ENCODE measurements at places on chromosomes 11 and 22.

DNA sequence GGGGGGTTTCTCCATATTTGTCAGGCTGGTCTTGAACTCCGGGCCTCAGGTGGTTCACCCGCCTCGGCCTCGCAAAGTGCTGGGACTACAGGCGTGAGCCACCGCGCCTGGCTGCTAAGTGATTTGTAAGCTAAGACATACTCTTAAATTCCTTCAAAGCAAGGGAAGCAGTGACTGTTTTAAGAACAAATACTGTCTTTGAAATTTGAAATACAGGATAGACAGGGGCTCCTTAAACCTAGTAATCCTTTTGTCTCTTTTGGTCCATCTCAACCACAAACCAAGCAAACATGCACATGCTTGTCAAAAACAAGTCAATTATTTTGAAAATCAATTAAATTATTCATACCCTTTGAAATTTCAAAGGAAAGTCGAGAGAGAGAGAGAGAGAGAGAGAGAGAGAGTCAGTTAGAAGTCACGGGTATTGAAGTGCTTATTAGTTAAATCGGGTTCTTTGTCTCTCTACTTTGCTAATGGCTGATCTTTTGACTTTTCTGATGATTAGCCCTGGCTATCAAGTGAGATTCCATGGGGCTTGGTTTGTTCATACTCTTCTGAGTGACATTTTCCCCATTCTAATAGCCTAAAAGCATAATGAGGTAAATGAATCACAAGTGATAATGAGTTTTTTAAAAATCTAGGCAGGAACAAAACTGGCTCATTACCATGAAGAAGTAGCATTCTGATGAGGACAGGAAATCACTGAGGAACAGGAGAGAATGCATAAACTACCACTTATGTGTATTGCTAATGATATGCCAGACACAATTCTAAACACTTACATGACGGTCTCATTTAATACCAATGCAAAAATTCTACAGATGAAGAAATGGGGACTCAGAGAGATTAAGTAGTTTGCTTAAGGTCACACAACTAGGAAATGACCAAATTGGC, 48.0 kb downstream of the MCHR1 start:
- no peak for DNase-seq

DNA sequence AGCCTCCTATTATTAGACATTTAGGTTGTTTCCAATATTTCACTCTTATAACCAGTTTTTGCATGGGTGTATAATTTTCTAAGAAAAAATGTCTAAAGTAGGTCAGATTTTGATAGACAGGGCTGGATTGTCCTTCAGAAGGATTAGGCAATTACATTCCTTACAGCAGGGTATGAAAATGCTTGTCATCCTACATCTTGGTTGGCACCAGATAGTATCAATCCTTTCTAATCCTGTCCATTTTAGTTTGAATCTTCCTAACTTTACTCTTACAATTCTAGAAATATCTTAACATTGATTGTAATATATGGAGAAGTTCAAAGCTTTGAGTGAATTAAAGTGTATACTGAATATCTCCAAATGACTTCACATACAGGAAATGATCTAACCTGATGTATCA, 63.0 kb upstream of the ZBED5 start:
- no peak for DNase-seq

DNA sequence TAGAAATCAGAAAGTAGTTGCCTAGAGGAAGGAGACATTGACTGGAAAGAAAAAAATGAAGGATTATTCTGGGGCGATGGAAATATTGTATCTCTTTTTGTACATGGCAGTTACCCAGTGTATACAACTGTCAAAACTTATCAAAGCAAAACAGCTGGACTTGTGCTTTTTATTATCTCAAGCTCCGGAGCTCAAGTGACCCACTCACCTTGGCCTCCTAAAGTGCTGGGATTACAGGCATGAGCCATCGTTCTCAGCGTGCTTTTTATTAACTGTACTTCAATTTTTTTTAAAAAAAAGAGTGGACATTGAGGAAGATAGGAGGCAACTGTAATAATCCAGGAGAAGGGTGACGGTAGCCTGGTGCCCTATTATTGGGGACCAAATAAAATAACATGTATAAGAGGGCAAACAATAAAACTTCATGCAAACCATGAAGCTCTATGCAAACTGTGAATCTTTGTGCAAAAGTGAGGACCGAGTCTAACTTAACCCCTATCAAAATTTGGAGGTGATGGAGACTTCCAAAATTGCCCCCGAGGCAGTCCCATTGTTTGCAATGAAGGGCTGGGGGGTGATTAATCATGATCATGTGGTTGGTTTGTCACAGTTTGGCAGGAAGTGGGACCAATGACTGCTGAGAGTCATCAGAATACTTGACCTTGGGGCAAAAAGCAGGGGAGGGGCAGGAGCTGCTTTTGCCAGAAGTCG, 23.5 kb downstream of the FZD4 start:
- no peak for DNase-seq

DNA sequence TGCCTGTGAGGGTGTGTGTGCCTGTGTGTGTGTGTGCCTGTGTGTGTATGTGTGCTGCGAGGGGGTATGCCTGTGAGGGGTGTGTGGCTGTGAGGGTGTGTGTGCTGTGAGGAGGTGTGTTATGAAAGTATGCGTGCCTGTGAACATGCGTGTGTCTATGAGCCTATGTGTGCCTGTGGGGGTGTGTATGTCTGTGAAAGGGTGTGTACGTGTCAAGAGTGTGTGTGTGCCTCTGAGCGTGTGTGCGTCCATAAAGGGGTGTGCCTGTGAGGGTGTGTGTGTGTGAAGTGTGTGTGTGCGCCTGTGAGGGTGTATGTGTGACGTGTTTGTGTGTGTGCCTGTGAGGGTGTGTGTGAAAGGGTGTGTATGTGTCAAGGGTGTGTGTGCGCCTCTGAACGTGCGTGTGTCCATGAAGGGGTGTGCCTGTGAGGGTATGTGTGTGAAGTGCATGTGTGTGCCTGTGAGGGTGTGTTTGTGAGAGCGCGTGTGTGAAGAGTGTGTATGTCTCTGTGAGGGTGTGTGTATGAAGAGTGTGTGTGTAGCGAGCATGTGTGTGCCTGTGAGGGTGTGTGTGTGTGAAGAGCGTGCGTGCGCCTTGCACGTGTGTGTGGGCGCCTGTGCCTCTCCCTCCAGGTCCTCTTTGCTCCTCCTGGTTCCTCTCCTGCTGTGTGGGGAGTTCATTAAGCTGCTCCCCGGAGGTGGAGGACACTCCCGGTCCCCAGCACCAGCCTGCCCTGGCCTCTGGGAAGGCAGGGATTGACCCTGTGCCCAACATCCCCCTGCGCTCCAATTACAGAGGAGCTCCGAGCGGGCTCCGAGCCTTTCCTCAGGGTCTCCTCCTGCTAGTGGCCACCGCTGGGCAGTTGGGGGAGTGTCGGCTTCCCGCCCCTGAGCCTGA, 53.3 kb downstream of the CACNA1I start:
- no peak for DNase-seq

- DNase-seq = peak; percentile 94
Measured at GRCh38 chr11:95150956-95151684, 61.5 kb downstream of the ENDOD1 start.

GRCh38 chr11:27118949-27119348, 78.3 kb downstream of the BBOX1 start:
- DNase-seq = no peak

DNA sequence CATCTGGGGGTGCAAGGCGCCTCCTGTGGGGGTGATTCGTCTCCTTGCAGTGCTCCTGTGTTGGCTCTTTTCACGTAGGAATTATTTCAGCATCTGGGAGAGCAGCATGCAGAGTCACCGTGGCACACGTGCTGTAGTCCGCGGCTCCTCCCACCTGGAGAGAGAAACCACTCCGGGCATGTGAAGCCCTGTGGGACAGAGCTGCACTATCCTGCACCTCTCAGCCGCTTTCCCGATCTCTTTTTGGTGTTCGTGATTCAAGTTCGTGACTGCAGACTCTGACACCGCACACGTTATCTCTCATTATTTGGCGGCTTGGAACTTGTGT, 394.6 kb downstream of the TBC1D22A start:
- no peak for DNase-seq

DNA sequence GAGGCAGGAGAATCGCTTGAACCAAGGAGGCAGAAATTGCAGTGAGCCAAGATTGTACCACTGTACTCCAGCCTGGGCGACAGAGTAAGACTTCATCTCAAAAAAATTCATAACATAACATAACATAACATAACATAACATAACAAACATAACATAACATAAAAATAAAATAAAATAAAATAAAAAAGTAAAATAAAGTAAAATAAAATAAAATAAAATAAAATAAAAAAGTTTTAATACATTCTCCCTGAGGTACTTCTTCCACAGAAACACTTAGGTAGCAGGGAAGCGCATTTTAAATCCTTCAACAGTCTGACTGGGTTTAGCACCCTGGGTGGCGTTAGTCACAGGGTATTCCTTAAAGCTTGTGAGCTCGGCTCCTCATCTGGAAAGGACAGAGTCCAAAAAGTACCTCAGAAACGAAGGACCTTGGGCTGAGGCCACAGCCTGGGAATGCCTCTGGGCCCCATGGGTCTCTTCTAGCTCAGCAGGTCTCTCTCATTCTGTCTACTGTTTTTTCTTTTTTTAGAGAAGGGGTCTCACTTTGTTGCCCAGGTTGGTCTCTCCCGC, 41.7 kb downstream of the MICAL3 start:
- DNase-seq = no peak

- DNase-seq = no peak
Measured at GRCh38 chr11:119684361-119685110, 44.5 kb downstream of the NECTIN1 start.

DNA sequence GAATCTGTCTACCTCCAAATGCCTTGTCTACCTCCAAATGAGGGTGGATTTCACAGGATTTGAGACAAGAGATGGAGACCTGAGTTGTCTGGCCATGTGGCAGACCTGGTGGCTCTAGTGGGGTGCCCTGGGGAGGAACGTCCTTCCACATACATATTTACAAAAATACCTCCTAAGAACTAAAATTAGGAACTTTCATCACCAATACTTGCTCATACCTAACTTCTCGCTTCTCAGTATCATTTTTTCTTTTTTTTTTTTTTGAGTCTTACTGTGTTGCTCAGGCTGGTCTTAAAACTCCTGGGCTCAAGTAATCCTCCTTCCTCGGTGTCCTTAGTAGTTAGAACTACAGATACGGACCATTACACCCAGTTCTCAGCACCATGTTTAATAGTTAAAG, 117.9 kb downstream of the MED15 start:
- no peak for DNase-seq

DNA sequence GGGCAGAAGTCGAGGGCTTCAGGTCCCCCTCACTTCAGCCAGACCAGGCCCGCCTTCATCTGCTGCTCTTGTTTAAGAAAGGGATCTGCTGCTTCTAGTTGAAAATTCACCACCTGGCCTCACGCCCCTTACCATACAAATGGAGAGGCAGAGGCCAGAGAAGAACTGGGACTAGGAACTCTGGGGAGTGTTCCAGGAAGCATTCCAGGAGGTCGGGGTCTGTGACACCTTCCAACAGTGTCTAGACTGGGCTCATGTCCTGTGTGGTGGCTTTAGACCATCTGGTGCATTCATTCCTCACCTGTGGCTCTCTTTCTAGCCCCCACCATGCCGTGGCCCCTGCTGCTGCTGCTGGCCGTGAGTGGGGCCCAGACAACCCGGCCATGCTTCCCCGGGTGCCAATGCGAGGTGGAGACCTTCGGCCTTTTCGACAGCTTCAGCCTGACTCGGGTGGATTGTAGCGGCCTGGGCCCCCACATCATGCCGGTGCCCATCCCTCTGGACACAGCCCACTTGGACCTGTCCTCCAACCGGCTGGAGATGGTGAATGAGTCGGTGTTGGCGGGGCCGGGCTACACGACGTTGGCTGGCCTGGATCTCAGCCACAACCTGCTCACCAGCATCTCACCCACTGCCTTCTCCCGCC, 12.3 kb downstream of the TSKU start:
- no peak for DNase-seq

DNA sequence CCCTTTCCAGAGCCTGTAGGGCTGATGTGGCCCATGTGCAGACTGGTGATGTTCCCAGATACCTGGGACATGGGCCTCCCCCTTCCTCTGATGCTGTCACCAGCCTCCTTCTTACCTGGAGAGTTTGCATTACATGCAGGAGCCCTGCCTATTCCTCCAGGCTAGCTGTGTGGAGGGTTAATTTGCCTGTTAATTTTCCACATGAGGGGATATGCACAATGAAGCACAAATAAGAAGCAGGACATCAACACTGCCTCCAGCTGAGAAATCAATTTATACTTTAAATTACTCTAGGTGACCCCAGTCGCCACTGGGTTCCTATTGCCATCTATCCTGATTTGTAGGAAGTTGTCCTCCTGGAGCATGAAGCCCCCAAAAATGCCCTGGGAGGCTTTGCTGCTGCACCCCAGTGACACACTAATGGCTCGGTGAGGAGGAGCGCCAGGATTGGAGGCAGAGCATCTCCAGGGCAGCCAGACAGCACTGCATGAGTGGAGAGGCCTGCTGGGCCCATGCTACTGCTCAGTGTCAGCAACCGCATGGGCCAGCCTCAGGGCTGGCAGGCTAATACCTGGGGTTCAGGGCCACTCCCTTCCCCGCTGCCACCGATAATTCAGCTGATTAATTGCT, 101.6 kb upstream of the USP47 start:
- no peak for DNase-seq

GRCh38 chr11:90218606-90219005, 4.2 kb downstream of the CHORDC1 start:
- no peak for DNase-seq

GRCh38 chr11:111137846-111138245, 107.7 kb upstream of the POU2AF2 start:
- no peak for DNase-seq

- no peak for DNase-seq
Measured at GRCh38 chr11:44572884-44573283, 7.4 kb downstream of the CD82 start.
